Stimulated activated CD4-positive, alpha-beta T cell treated with anti-CD3 and anti-CD28 coated beads, Interleukin-1b, Interleukin-23, amount 100 ng/mL, for 4 hours (primary cell): ENCODE measurements at places on chromosomes 12 and 14.

- DNase-seq, result no peak
Measured at GRCh38 chr12:75704664-75705063, 193.3 kb upstream of the KRR1 start.

DNA sequence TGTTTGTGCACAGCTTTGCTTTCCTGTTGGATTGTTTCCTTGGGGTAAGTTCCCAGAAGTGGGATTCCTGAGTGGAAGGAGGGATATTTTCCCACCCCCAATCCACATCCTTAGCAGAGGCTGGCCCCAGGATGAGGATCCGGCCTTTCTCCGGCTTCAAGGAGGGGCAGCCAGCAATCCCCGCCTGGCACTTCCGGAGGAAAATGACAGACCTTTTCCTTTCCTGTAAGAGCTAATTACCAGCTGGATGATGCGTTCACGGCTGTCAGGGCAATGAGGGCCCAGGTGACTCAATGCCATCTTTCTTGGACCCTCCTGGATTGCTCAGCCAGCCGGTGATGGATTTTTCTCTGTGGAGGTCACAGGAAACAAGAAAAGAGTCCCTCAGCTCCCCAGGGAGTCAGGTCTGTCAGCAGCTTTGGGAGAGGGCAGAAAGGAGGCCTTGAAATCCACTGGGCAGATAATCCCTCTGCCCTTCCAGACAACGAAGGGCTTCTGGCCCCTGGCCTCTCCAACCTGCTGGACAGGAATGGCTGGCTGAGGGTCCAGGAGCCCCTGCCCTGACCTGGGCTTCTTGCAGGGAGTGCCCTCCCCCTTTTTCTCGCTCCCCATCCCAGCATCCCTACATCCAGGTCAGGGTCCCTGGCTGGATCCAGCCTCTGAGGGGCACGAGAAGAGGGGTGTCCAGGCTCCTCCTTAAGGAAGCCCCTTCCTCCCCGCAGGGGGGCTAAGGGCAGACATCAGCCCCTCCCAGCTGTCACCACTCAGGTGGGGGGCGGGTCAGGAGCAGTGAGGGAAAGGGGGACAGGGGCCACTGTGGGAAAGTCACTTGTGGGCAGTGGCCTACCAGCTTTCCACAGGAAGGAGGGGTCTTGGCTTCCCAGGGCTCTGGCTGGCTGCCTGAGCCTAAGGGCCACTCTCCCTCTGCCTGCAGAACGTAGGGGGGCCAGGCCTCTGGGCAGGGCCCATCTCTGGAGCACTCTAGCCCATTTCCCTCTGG is 16.1 kb upstream of the CCDC85C start:
- no peak for DNase-seq

DNA sequence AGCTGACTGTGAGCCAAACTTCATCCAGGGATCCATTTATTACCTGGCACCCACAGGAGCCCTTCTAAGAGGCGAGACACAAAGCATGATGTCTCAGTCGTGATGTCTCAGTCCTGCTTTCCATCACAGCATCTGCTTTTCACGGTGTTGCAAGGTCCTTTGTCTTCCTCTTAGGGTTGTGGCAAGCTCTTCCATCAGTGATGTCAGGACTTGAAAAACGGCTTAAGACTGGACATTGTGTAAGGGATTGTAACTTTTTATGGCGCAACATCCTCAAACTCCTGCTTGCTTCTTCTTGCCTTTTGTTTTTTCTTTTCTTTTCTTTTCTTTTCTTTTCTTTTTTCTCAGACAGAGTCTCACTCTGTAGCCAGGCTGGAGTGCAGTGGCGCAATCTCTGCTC is 586.5 kb upstream of the TMEM132C start:
- no peak for DNase-seq

GRCh38 chr12:108289350-108290161 is 49.6 kb downstream of the CMKLR1 start:
- no peak for DNase-seq

GRCh38 chr14:85438481-85438942 is 91.4 kb upstream of the FLRT2 start:
- DNase-seq, result no peak

GRCh38 chr12:66767536-66767935 is 88.7 kb upstream of the GRIP1 start:
- DNase-seq, result no peak
